ENCODE measurements at places on chromosomes 16 and 17. TPM values are rescaled to one million over a fixed set of nuclear protein-coding genes. Genes with fewer than 3 reads are reported as not detected.

DNA sequence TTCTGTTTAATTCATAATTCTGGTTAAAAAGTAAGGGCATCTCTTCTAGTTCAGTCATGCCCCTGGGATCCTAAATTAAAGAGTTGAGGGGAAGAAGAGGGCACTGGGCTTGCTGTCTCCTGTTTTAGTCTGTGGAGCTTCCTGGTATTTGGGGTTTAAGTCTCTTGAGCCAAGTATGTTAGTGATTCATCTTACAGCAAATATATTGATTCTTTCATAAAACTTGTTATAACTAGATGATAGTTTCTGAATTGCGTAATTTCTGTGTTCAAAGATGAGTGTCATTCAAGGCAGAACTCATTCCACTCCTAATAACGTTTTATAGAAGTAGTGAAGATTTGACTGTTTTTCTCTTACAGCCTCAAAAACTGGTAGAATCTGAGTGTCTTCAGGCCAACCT lies 1.7 kb downstream of the TXNDC17 start:
- H3K27ac ChIP-seq = no peak overlapping the region
- H3K4me3 ChIP-seq = no peak overlapping the region
- peaks cover 33% of the 10 kb centered on the region for H3K4me1 ChIP-seq
- peaks cover 10% of the 10 kb centered on the region for H3K36me3 ChIP-seq
- DNase-seq = no peak
- H3K27me3 ChIP-seq = no peaks in the 10 kb centered on the region

Gene MT3
- 1.5 TPM for total RNA-seq

Gene IGSF6
- 9.6 TPM for total RNA-seq

DNA sequence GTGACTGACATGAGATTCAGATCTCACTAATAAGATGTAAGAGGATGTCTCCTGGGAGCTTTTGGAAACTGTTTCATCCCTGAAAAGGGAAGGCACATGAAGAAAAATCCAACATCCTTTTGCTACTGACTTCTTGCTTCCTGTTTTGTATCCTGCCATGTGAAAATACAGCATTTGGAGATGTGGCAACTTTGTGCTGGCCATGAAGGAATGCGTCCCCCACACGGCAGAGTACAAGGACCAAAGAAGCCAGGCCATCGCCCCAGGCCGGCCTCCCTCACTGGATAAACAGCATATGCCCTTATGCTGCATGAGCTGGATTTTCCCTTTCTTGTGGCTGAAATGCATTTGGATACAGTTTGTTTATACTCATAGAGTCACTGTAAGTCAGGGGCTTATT lies 5.5 kb upstream of the HASPIN start:
- no peak overlapping the region for H3K4me3 ChIP-seq
- peaks cover 28% of the 10 kb centered on the region for H3K36me3 ChIP-seq
- no peaks in the 10 kb centered on the region for H3K27me3 ChIP-seq
- H3K27ac ChIP-seq = no peak overlapping the region
- peaks cover 38% of the 10 kb centered on the region for H3K4me1 ChIP-seq

Gene CD68
- total RNA-seq = 500 TPM

- no peaks in the 10 kb centered on the region for H3K36me3 ChIP-seq
- H3K4me1 ChIP-seq = peaks cover 17% of the 10 kb centered on the region
- peak; percentile 49 for DNase-seq
- peak overlapping the region; percentile 59 for H3K27ac ChIP-seq
Observed at GRCh38 chr17:78933025-78933958, 8.1 kb upstream of the TIMP2 start.

Gene MT4
- not detected for total RNA-seq

DNA sequence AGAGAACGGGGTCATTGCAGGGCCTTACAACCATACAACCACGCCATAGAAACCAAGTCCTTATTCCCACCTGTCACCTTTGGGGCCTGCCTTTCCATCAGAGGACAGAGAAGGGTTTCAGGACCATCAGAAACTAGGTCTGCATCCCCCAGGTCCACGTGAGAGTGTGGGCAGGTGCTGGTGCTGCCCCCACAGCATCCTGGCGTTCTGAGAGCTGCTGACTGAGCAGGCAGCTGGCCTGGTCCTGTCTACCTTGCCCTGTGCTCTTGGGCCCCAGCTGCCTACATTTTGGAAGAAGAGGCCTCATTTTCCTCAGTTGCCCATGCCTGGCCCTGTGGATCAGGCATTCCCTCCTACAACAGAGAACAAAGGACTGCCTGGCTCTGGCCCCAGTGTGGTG lies 21.6 kb downstream of the ZNF276 start:
- H3K36me3 ChIP-seq = peaks cover 58% of the 10 kb centered on the region
- no peak overlapping the region for H3K27ac ChIP-seq
- no peak overlapping the region for H3K4me3 ChIP-seq
- no peaks in the 10 kb centered on the region for H3K27me3 ChIP-seq

Gene PLXDC1
- total RNA-seq = 47.1 TPM

Gene C16orf95
- total RNA-seq = 9.4 TPM

Gene SLC5A10
- not detected for total RNA-seq

DNA sequence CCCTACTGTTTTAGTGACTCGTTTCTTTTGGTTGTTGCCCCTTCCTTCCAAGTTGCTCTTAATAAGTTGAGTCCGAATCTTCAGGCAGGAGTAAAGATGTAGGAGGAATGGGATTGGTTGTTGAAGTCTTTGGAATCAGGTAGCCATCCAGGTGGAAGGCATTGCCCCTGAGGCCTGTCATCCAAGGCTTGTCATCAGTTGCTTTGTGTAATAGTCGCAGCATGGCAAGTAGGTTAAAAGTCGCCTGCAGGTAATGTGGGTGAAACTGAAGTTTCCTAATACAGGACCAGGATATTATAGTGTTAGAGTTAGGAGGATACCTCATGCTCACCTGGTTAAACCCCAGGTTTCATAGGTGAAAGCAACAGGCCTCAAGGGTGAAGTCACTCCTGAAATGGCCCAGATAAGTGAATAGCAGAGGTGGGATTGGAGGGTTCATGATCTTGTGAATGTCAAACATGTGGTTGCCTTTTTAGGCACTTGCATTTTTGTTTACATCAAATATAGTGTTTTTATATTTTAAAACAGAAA lies 934 bp downstream of the PCTP start:
- no peak for DNase-seq
- no peaks in the 10 kb centered on the region for H3K36me3 ChIP-seq
- H3K27ac ChIP-seq = peak overlapping the region; percentile 80
- H3K4me1 ChIP-seq = peaks cover 21% of the 10 kb centered on the region

- no peaks in the 10 kb centered on the region for H3K36me3 ChIP-seq
- no peak for DNase-seq
- H3K27ac ChIP-seq = no peak overlapping the region
- no peaks in the 10 kb centered on the region for H3K27me3 ChIP-seq
- H3K4me1 ChIP-seq = peaks cover 6% of the 10 kb centered on the region
Observed at GRCh38 chr17:48441231-48441711, 11.3 kb upstream of the SKAP1 start.

Gene QPRT
- total RNA-seq = 7.4 TPM

DNA sequence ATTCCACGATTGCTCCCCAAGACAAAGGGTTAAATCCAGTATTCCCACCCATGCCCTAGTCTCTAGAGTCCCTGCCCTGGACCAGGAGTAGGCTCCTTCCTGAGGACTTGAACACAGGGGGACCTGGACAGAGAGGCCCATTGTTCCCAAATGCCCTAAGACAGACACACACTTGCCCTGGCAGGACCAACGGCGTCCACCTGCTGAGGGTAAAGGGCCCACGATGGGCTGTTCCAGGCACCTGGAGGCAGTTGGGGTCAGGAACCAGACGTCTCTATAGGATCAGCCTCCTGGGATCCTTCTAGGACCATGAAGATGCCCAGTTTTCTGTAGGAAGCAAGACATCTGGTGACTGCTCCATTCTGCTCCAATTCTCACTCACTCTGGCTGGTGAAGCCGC lies 39.3 kb downstream of the TNFRSF13B start:
- no peak for DNase-seq
- H3K36me3 ChIP-seq = no peaks in the 10 kb centered on the region
- no peaks in the 10 kb centered on the region for H3K4me1 ChIP-seq
- no peak overlapping the region for H3K4me3 ChIP-seq
- no peaks in the 10 kb centered on the region for H3K27me3 ChIP-seq

Gene MYCBPAP
- 3.0 TPM for total RNA-seq

- no peak for DNase-seq
- H3K4me3 ChIP-seq = no peak overlapping the region
- H3K27ac ChIP-seq = no peak overlapping the region
- H3K27me3 ChIP-seq = no peaks in the 10 kb centered on the region
- H3K36me3 ChIP-seq = peaks cover 70% of the 10 kb centered on the region
- H3K4me1 ChIP-seq = peaks cover 11% of the 10 kb centered on the region
Observed at GRCh38 chr16:22304411-22304810, 7.2 kb downstream of the POLR3E start.

- no peak overlapping the region for H3K4me3 ChIP-seq
- no peak for DNase-seq
- no peaks in the 10 kb centered on the region for H3K27me3 ChIP-seq
- no peaks in the 10 kb centered on the region for H3K36me3 ChIP-seq
- peaks cover 41% of the 10 kb centered on the region for H3K4me1 ChIP-seq
Observed at GRCh38 chr16:70712942-70713341, 27.1 kb upstream of the MTSS2 start.

- DNase-seq = no peak
- no peaks in the 10 kb centered on the region for H3K27me3 ChIP-seq
- no peaks in the 10 kb centered on the region for H3K36me3 ChIP-seq
- H3K4me1 ChIP-seq = no peaks in the 10 kb centered on the region
- H3K4me3 ChIP-seq = no peak overlapping the region
- H3K27ac ChIP-seq = no peak overlapping the region
Observed at GRCh38 chr17:68768804-68769203, 167.6 kb upstream of the FAM20A start.

Gene LRRC37A3
- total RNA-seq = 13.6 TPM

Gene TMEM114
- not detected for total RNA-seq

Gene SPATA32
- total RNA-seq = not detected

DNA sequence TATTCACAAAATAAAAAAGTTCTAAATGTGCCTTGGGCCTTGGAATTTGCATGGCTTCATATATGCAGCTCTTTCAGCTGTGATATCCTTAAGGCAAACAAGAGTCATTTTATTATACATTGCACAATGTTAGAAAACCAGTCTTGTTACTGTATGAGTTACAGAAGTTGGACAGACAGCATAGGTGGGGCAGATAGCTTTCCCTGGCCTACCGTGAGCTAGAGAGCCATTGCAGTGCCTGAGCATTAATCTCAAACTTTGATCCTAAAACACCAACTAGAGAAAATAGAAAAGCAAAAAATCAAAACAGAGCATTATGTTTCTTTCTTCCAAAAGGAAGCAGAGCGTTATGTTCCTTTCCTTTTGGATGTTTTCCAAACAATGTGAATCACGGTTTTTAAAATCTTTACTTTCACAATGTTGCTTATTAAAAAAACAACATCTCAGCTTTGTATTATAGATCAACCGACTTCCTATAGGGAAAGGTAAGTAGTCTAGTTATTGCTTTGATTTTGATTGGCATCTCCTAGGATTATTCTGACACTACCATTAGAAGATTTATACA lies 32.2 kb downstream of the ARHGAP44 start:
- H3K4me3 ChIP-seq = no peak overlapping the region
- H3K27me3 ChIP-seq = no peaks in the 10 kb centered on the region
- DNase-seq = no peak
- no peaks in the 10 kb centered on the region for H3K4me1 ChIP-seq
- no peaks in the 10 kb centered on the region for H3K36me3 ChIP-seq
- no peak overlapping the region for H3K27ac ChIP-seq

GRCh38 chr17:13393841-13394710 lies 207.7 kb downstream of the HS3ST3A1 start:
- DNase-seq = no peak
- H3K4me3 ChIP-seq = no peak overlapping the region
- H3K27ac ChIP-seq = no peak overlapping the region
- no peaks in the 10 kb centered on the region for H3K27me3 ChIP-seq
- no peaks in the 10 kb centered on the region for H3K4me1 ChIP-seq

Gene OTOP2
- total RNA-seq = not detected

- no peaks in the 10 kb centered on the region for H3K4me1 ChIP-seq
- no peak overlapping the region for H3K27ac ChIP-seq
- H3K4me3 ChIP-seq = no peak overlapping the region
- H3K27me3 ChIP-seq = no peaks in the 10 kb centered on the region
Observed at GRCh38 chr17:31645351-31645750, 213.7 kb downstream of the COPRS start.

DNA sequence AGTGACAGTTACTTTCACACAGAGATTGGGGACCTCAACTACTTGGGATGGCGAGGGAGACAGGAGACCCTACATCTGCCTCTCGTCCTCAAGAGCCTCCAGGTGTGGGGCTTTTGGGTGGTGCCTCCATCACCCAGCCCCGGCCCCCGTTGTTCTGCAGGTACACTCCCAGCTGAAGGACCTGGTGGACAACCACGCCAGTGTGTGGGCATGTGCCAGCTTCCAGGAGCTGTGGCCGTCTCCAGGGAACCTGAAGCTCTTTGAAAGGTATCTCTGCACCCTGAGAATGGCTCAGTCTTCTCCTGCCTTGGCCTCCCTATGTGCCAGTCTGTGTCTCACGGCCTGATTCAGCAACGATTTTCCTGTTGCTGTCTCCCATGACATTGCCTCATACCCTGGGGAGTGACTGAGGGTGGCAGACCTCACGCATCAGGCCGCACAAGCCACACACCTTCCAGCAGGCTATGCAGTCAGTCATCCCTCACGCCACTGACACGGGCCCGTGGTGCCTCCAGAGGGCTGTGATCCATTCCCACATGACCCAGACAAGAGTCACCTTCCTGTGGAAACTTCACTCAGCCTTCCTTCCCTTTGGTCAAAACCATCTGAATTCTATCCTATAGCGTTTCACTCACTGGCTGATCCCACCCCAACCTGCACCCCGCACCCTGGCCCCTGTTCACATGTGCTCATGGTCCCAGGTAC lies 3.7 kb downstream of the CCNF start:
- no peak overlapping the region for H3K27ac ChIP-seq
- no peak overlapping the region for H3K4me3 ChIP-seq
- H3K36me3 ChIP-seq = peaks cover 18% of the 10 kb centered on the region
- no peak for DNase-seq
- H3K4me1 ChIP-seq = peaks cover 7% of the 10 kb centered on the region
- H3K27me3 ChIP-seq = no peaks in the 10 kb centered on the region

DNA sequence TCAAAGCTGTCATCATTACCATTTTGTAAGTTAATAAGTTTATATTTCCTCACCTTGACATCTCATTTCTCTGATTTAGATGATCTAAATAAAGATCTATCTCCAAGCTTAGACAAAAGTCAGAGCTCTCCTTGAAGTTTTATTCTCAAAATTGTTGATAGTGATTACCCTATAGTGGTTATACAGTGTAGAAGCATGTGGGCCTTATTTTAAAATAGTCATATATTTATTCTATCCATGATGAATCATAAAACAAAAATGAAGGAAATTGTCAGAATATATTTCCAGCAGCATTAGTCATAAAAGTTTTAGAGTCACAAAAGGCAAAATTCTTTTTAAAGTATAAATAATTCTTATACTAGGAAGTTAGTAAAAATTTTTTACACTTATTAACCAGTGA lies 49.0 kb downstream of the RHOT1 start:
- no peaks in the 10 kb centered on the region for H3K27me3 ChIP-seq
- peaks cover 33% of the 10 kb centered on the region for H3K36me3 ChIP-seq
- H3K4me1 ChIP-seq = no peaks in the 10 kb centered on the region
- no peak overlapping the region for H3K27ac ChIP-seq

DNA sequence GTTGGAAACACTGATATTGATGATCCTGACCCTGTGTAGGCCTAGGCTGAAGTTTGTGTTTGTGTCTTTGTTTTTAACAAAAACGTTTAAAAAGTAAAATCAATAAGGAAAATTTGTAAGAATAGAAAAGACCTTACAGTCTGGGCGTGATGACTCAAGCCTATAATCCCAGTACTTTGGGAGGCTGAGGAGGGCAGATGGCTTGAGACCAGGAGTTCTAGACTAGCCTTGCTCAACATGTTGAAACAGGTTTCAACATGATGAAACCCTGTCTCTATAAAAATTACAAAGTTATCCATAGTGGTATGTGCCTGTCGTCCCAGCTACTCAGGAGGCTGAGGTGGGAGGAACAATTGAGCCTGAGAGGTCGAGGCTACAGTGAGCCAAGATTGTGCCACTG lies 18.3 kb upstream of the TOM1L1 start:
- no peak overlapping the region for H3K4me3 ChIP-seq
- H3K36me3 ChIP-seq = no peaks in the 10 kb centered on the region
- DNase-seq = no peak
- H3K27ac ChIP-seq = no peak overlapping the region
- no peaks in the 10 kb centered on the region for H3K27me3 ChIP-seq
- no peaks in the 10 kb centered on the region for H3K4me1 ChIP-seq
